Stimulated activated effector memory CD8-positive, alpha-beta T cell treated with anti-CD3 and anti-CD28 coated beads, Interleukin-12 subunit alpha, Interleukin-12 subunit beta, amount 100 ng/mL, for 72 hours (primary cell): ENCODE measurements at places on chromosomes 7 and 10.

- DNase-seq: no peak
Measured at GRCh38 chr10:115895166-115895565, 377.8 kb downstream of the GFRA1 start.

- DNase-seq: no peak
Measured at GRCh38 chr7:133682364-133683181, 429.7 kb downstream of the EXOC4 start.

DNA sequence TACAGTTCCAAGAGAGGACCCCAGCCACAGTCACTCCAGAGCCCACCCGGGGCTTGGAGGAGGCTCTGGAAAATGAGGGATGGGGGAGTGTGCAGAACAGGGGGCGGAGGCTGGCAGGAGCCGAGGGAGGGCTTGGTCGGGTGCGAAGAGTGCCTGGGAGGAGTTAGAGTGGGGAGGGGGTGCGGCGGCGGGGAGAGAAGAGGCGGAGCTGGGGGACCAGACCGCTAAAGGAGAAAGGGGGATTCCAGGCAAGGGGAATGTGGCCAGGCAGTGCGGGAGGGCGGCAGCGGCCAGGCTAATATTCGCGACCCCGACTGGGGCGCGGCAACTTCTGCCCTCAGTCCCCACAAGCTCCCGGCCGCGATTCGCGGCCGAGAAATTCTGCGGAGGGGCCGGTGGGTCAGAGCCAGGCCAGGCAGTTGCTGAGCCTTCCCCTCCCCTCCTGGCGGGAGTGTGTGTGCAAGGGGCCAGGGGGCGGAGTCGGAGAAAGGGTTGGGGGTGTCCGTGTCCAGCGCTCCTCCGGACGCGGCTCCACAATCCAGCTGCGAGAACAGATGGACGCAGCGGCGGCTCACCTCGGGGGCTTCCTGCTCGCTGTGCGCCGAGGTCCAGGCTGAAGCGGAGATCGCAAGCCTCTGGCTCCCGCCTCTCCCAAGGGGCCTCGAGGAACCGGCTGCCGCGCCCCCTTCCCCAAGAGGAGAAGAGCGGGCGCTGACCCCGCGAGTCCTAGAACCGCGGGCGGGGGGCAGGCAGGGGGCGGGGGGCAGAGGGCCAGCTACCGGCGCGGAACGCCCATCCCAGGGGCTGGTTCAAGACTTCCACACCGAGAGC lies 612 bp upstream of the SLC18A3 start:
- no peak for DNase-seq

- DNase-seq: no peak
Measured at GRCh38 chr7:155336812-155337602, 39.3 kb downstream of the INSIG1 start.

DNA sequence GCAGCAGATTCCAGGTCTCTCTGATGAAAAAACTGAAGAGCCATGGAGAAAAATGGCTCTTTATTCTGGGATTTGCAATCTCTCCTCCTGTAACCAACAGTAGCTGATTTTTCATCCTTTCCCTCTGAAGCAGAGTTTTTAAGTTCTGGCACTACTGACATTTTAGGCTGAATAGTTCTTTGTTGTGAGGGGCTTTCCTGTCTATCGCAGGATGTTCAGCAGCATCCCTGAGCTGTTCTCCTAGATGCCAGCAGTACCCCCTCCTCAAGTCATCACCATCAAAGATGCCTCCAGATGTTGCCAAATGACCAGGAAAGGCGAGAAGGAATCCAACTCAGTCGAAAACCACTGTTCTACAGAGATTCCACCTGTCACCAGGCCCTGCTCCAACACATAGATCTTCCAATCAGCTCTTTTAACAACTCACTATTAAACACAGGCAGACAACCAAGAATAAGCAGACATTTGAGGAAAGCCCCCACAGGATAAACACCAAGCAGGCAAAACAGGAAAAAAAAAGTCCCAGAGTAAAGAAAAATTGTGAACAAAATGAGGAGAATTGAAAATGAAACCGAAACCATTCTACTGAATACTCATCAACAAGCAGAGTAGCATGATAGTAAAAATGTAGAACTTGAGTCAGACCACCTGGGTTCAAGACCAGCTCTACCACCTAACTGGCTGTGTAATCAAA lies 124.8 kb downstream of the MPP7 start:
- DNase-seq: peak; percentile 64

DNA sequence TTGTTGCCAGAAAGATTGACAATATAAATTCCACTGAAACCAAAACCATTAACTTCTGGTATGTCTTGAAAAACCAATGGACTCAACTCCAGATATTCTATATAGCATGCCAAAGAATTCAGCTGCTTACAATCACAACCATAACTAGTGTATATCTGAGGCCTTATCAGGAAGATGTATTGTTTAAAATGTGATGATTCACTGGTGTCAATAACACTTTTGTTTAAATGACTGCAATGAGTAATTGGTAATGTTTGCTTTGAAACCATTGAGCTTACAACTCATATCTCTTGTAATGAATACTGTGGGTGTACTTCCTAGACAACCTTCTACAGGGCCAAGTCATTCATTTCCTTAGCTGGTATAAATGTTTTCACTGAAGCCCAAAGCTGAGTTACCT lies 727.9 kb upstream of the KCND2 start:
- no peak for DNase-seq

GRCh38 chr7:44709011-44709915 lies 39.4 kb upstream of the ZMIZ2 start:
- no peak for DNase-seq

DNA sequence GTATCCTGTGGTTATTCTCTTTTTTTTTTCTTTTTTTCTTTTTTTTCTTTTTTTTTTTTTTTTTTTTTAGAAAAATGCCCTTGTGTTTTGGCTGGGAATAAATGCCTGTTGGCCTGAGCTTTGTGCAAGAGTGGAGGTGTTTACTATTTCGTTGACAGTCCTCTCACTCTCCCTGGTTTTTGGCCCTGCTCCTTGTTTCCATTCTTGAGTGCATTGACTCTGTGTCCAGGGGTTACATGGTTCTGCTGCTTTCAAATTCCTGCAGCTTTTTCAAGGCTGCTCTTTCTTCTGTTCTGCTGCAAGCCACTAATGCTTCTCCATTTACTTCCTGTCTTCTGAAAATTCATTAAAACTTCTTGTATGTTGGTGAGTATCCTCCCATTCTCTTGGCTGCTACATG lies 59.7 kb upstream of the TBX20 start:
- DNase-seq: no peak

- DNase-seq: no peak
Measured at GRCh38 chr7:78542541-78542940, 744.0 kb downstream of the PHTF2 start.

DNA sequence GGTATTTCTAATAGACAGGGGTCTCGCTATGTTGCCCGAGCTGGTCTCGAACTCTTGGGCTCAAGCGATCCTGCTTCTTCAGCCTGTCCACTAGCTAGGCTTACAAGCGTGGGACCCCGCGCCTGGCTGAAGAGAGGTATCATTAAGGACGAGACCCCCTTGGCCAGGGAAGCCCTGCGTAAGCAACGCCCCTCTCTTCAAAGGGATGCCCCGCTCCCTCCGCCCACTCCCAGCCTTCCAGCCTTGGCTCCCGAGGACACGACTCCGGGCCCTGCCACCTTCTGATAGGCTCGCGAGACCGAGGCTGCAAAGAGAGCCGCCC lies 220 bp upstream of the ZKSCAN5 start:
- DNase-seq: no peak

DNA sequence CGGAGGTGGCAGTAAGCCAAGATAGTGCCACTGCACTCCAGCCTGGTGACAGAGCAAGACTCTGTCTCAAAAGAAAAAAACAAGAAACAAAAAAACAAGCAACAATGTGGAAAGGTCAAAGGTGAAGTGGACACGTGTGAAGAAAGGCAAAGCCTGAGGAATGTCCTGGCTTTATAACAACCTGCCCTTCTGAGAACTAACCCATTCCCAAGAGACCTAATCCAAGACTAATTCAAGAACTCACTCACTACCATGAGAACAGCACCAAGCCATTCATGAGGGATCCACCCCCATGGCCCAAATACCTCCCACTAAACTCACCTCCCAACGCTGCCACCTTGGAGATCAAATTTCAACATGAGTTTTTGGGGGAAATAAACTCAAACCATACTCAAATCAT lies 47.5 kb upstream of the KIF5B start:
- no peak for DNase-seq

DNA sequence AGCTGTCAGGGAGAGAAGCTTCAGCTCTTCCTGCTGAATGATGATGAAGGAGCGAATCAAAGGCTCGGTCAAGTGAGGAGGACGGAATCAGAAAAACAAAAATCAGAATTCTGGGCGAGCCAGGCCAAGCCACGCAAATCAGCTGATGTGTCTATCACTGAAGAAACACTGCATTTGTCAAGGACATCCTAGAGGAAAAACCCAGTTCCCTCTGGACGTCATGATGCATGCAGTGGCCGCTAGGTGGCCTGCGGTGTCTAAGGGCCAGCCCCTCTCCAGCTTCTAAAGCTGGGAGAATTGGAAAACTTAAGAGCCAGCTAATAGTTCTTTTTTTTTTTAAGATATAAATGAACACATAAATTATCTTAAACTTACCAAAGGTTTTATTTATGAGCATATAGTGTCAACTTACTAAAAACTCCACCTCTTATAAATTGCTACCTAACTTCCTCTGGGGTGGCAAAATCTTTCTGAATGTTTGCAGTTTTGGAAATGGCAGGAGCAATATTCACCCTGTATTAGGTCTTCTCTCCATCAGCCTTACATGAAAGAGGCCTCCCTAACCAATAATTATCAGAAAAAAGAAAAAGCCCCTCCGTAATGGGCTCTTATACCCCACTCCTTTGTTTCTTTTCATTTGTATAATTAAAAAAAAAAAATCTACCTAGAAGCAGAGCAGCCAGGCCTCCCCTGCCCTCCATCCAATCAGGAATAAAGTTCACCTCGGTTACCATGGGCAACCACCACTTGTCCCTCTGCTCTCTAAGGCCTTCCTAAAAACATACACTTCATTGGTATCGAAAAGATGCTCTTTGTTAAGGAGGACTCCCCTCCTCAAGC lies 186.8 kb downstream of the USP6NL start:
- no peak for DNase-seq

DNA sequence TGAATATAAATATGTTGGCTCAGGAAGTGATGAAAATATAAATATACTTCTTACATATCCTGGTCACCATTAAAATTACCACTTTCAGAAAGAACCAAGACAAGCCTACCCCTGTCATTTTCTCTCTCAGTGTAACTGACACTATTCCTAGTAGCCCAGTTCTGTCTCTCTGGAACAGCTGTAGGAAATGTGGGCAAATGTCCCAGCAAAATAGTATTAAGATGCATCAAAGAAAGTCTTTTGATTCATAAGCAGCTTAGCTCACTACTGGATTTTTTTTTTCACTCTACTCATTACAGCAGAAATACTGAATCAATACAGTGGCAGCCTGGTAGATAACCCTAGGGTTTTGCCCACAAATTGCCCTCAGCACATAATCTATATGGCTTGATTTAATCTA lies 290.9 kb downstream of the DNAJB9 start:
- no peak for DNase-seq

- DNase-seq: no peak
Measured at GRCh38 chr10:97329766-97330165, 4.8 kb downstream of the FRAT2 start.

DNA sequence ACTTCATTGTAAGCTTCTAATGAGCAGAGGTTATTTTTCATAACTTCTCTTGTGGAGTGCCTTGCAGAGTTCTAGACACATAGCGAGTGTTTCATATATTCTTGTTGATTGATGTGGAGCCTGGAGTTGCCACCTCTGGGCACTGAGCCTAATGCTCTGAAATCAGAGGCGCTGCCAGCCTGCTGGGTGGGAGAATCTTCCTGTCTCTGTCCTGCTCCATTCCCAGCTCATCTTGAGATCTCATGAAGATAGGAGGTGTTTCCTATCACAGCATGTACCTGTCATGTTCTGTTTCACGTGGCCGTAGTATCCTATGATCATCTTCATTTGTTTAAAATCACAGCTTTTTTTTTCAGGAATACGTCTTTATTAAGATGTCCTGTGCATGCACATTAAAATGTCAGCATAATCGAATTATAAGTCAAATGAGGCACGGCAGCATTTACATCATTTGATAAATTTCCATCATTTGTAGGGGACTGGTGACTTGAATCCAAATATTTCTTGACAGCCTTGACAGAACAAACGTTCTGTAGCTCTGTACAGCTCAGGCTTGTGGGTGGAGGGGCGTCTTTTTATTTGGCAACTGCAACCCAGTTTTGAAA lies 393.0 kb downstream of the PHTF2 start:
- DNase-seq: no peak
